ENCODE measurements at places on chromosomes 11 and 22.

- DNase-seq, result no peak
Observed at GRCh38 chr11:124122123-124122522, 6.9 kb downstream of the VWA5A start.

GRCh38 chr11:124676386-124676785 lies 2.7 kb downstream of the SPA17 start:
- no peak for DNase-seq

DNA sequence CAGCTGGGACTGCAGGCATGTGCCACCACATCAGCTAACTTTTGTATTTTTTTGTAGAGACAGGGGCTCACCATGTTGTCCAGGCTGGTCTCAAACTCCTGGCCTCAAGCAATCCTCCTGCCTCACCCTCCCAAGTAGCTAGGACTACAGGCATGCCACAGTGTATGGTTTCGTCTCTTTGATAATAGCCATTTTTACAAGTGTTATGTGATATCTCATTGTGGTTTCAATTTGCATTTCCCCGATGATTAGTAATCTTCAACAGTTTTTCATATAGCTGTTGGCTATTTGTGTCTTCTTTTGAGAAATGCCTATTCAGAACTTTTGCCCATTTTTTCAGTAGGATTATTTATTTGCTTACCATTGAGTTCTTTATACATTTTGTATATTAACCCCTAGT lies 9.0 kb upstream of the MTMR3 start:
- DNase-seq, result no peak

- no peak for DNase-seq
Observed at GRCh38 chr11:115944596-115944995, 440.4 kb upstream of the CADM1 start.

- no peak for DNase-seq
Observed at GRCh38 chr11:6735306-6735705, 36.5 kb downstream of the OR2AG2 start.

DNA sequence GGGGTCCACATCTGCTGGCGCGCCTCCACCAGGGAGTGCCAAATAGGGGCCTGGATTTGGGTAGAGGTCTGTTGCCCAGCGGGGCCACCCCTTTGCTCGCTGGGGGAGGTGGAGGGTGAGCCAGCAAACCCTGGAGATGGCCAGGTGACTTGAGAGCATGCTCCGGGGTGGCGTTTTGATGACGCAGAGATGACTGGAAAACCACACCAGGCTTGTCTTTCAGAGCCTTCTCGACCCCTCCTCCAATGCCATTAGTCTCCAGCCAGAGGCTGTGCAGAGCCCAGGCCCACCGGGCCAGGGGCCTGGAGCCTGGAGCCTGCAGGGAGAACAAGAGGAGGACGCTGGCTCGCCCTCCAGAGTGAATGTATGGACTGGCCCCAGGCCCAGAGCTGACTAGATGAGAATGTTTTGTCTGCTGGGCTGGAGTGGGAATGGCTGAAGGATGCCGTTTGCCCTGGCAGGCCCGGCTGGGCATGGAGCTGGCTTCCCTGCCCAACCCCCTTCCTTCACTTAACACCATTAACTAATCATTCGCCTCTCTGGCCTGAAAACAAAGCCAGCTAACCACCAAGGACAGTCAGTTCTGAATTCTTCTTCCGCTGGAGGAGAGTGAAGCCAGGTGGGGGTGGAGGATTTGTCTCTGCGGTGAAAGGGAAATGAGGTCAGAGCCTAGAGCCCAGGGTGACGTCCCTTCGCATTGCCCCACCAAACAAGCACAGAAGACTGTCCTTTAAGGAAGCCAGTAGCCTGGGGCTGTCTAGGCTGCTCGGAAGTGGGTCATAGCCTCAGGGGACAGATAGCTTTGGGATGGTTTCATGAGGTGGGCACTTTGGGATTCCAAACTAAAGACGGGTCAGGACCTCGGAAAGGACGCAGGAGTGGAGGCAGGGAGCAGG lies 1.6 kb upstream of the MCAM start:
- DNase-seq, result no peak

DNA sequence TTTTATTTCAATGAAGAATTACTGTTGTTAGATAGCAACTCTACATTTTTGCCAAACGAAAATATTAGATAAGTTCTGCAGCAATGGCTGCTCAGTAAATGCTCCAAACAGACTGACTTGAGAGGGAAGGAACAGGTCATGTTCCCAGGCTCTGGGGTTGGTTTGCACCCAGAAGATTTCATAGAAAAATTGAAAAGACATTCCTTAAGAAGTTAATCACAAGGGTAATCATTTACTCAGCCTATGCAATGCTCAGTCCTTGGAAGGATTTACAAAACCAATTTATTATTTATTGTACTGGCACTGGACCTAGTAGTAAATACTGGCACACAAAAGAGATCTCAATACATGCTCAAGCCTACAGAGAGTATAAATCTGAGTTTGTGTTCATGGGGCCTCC lies 179.1 kb upstream of the MTNR1B start:
- DNase-seq, result no peak

DNA sequence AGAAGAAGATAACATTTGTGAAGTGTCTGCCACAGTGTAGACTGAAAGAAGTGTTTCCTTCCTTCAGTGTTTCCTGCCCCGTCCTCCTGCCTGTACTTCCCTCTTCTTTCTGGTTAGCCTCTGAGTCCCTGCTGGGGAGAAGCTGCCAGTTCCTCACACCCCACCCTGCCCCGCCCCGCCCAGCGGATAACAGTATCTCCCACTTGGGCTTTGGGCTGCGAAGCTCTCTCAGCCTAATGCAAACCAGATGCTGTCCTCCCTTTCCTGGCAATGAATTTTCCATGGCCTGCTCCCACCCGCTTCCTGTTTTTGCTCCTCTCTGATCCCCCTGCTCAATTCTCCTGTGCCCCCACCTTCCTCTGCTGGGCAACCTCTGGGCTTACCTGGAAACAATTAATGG lies 5.2 kb upstream of the RAB3IL1 start:
- DNase-seq, result no peak

DNA sequence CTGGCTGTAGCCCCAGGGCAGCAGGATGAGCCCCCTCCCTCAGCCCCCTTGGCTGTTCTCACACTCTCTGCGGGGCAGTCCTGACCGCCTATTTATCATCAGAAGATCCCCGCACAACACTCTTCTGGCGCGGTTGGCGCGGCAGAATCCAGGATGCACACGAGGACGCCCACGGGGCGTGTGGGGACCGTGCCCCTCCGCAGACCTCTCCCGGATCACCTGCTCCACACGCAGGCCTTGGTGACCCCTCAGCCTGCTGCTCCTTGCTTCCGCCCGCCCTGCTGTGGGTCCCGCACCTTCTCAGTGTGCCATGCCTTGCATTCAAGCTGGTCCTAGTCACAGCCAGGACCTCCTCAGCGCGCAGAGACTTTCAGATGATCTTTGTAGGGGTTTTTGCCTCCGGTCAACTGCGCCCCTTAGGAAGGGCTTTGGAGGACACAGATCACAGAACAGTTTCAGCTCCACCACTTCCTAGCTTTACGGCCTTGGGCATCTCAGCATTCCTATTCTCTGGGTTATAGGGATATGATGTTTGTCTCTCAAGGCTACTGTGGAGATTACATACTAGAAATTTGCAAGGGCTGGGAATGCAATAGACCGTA lies 841 bp upstream of the TUB start:
- DNase-seq, result no peak

- DNase-seq, result no peak
Observed at GRCh38 chr11:118006153-118006534, 19.9 kb downstream of the IL10RA start.

GRCh38 chr11:101717619-101718018 lies 133.8 kb upstream of the TRPC6 start:
- no peak for DNase-seq

- peak; percentile 31 for DNase-seq
Observed at GRCh38 chr11:69044111-69045013, 4.4 kb upstream of the TPCN2 start.

DNA sequence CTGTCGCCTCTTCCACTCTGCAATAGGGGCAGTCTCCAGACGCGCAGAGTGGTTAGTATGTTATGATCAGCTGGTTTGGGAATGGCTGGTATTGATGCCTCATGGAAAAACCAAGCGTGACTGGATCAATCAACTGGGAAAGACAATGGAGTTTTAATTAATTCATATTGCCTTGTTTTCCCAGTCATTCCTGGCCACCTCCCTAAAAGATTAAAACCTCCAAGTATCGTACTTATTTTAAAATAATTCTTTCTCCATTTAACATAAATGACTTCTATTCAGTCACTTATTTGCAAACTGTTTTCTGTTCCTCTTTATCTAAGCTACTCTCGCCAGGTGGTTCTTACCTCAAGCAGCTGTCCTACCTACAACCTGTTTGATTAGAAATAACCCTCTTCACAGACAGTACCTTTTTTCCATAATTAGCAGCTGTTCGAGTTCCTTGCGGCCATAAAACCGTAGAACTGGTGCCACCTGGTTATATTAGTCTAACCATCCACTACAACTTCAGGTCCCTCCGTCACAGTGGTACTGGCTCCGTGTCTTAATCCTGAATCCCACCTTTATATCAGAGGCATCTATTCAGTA lies 898 bp downstream of the ZNF215 start:
- no peak for DNase-seq

DNA sequence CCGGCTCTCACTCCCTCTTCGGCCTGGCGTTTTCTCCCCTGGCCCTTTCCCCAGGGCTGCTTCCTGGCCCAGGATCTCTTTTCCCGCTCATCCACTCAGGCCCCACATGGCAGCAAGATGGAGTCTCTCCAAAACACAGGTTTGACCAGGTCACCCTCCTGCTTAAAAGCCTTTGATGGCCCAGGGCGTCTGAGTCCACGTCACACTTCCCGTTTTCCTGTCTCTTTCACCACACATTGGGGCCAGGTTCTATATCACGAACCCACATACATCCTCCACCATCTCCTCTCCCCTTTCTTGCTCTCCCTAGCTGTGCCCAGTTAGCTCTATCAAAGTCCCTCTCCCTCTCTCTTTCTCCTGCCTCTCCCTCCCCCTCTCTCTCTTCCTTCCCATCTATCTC lies 7.8 kb upstream of the LRRC32 start:
- DNase-seq, result no peak
